AG20443 (cell line): ENCODE measurements at places on chromosomes 3 and 15.

DNA sequence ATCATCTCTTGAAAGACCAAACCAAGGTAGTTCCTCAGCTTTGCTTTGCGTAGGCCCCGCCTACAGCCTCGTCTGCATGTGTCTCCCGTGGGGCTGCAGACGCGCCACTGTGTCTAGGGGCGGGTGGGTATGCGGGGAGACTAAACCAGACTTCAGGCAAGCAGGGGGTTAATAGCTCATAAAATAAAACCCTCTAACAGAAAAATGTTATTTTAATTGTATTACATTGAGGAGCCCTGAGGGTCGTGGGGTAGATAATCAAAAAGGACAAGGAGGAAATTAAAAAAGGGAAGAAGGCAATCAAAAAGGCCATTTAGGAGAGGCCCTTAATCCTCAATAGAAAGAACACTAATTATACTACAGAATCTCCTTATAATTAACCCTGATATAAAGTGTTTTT lies 247.6 kb upstream of the ICE2 start:
- DNase-seq = no peak

GRCh38 chr15:35519541-35520149 lies 26.3 kb downstream of the DPH6 start:
- DNase-seq = no peak

DNA sequence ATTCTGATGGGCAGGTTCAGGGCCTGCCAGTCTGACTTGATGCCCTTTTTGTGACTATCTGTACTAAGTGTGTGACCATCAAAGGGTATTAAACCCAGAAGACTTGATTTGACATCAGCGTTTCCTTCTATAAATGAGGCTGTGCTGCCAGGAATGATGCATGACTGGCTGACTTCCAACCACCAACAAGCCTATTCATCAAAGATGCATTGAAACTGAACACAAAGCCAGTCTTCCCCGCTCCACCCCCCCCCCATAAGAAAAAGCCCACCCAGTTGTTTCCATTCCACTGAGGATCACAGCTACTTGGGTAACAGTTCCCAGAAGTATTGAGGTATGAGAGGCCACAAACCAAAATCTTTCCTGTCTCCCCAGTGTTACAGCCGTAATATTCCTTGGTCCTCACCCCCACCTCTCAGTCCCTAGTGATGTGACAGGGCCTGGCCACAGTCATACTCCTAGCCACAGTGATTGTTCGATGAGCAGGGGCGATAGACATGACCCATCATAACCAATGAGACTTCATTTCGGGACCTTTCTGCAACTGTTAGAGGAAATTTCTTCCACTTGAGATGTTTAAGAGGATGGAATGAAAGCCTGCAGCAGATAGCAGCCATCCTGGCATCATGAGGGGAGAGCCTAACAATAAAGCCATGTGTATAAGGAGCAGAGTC lies 22.6 kb downstream of the SH3BP5 start:
- no peak for DNase-seq

GRCh38 chr3:28013864-28014473 lies 227.4 kb upstream of the CMC1 start:
- no peak for DNase-seq

- DNase-seq = no peak
Observed at GRCh38 chr3:53817809-53818208, 28.4 kb downstream of the CHDH start.

DNA sequence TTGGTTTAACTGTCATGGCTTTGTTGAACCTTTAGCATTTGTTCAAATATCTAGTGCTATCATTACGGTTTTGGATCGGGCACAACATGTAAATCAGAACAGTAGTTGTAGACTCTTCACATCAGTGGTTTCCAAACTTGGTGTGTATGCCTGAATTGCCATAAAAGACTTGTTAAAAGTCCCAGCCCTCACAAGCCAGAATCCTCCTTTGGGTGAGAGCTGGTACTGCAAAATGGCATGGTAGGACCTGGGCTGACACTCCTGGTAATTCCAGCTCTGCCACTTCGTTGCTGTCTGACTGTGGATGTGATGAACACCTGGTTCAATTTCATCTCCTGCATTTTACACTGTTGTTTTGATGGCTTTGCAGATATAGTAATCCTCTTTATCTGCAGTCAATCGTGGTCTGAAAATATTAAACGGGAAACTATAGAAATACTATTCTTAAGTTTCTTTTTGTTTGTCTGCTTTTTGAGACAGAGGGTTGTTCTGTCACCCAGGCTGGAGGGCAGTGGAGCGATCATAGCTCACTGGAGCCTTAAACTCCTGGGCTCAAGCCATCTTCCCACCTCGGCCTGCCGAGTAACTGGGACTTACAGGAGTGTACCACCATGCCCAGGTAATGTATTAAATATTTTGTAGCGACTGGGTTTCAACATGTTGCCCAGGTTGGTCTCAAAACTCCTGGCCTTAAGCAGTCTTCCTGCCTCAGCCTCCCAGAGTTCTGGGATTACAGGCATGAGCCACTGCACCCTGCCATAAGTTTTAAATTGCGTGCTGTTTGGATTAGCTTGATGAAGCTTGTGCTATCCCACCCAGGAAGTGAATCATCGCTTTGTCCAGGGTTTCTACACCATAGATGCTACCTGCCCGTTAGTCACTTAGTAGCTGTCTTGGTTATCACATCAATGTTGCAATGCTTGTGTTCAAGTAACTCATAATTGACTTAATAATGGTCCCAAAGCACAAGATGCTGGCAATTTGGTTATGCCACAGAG lies 61.6 kb downstream of the RAB7A start:
- no peak for DNase-seq

GRCh38 chr3:134642445-134643149 lies 8.2 kb downstream of the KY start:
- DNase-seq = no peak
